GOT3 (cell line): ENCODE measurements at places on chromosomes 13 and 19.

- no peak for DNase-seq
These were observed 915 bp downstream of the SHC2 start for GRCh38 chr19:459724-460511.

GRCh38 chr13:30341815-30342570, 34.6 kb upstream of the KATNAL1 start:
- DNase-seq = peak; percentile 43

- no peak for DNase-seq
These were observed 15.4 kb upstream of the GTF3A start for GRCh38 chr13:27409013-27409412.

- no peak for DNase-seq
These were observed 5.9 kb downstream of the WIZ start for GRCh38 chr19:15443838-15444237.

DNA sequence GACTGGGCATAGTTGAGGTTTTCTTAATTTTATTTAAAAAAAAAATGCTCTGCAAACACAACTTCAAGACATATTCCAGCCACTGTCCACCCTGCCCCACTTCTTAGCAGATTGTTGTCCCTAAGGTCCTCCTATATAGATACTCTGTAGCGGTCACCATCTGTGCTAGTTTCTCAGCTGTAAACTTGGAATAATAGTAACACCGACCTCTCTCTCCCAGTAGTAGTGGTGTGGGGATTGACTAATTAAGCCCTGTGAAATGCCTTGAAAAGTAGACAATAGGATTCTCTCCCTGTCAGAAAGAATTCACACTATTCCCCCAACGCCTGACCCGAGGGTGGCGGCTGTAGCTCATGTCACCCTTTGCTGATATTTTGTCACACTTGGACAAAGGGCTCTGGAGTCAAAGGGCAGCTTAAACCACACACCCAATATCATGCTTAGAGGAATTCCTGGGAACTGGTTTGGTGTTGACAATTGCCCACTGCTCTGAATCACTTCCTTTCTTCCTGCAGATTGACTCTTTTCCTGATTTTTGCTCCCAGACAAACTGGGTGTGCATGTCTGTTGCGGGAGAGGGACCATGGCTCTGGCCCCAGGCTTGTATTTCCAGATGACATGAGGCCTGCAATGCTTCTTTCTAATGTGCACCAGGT, 9.2 kb upstream of the SERP2 start:
- DNase-seq = no peak

DNA sequence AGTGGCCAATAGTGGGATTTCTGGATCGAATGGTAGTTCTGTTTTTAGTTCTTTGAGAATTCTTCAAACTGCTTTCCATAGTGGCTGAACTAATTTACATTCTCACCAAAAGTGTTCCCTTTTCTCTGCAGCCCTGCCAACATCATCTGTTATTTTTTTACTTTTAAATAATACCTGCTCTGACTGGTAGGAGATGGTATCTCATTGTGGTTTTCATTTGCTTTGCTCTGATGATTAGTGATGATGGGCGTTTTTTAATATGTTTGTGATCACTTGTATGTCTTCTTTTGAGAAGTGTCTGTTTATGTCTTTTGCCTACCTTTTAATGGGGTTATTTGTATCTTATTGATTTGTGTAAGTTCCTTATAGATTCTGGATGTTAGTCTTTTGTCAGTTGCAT, 48.0 kb downstream of the RNASEH2B start:
- no peak for DNase-seq

GRCh38 chr13:25963674-25964073, 88.1 kb downstream of the SHISA2 start:
- no peak for DNase-seq

GRCh38 chr13:77337159-77337558, 10.3 kb upstream of the MYCBP2 start:
- no peak for DNase-seq

- no peak for DNase-seq
These were observed 91.0 kb upstream of the MYCBP2 start for GRCh38 chr13:77417897-77418296.

- no peak for DNase-seq
These were observed 71.5 kb downstream of the ZAR1L start for GRCh38 chr13:32243695-32244094.

- no peak for DNase-seq
These were observed 136.9 kb downstream of the USP12 start for GRCh38 chr13:27034678-27035111.

DNA sequence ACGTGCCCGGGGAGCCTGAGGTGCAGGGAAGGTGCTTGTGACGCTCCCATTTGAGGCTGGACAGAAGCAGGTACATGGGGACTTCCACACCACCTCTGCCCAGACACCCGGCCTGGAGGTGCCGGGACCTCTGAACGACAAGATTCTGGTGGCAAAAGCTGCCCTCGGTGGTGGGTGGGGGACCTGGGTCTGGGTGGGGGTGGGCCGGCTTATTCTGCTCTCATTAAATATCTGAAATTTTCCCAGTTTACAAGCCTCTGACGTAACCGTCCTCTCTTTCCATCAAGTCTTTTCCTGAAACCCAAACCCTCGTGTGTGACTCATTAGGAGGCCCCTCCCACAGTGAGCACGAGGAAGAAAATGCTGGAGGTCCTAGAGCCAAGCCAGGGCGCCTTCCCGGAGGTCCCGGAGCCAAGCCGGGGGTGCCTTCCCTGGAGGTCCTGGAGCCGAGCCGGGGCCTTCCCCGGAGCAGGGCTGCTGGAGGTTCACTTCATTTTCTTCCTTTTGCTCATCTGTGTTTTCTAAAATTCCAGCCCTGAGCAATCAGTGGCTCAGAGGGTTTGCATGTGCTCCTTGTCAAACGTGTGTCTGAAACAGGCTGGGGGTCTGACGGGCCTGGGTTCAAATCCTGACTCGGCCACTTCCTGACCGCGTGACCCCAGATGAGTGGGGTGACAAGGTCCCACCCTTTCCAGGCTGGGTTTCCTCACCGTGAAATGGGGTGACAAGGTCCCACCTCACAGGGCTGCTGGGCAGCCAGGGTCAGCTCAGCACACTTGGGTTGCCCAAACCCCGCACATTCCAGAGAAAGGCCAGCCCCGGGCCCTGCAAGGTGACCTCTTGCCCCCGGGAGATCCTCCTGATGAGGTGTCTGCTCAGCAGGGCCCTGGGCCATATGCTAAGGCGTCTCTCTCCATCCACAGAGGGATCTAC, 10.0 kb downstream of the CFD start:
- no peak for DNase-seq

DNA sequence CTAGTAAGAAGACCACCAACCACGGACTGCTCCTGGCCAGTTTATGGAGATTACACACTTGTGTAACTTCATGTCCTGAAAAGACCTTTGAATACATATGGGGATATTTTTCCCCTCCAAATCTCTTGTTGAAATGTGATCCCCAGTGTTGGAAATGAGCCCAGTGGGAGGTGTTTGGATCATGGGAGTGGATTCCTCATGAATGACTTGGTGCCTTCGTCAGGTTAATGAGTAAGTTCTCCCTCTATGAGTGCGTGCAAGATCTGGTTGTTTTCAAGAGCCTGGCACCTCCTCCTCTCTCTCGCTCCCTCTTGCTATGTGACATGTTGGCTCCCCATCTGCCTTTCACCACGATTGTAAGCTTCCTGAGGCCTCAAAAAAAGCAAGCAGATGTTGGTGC, 769.0 kb upstream of the SLITRK1 start:
- no peak for DNase-seq

DNA sequence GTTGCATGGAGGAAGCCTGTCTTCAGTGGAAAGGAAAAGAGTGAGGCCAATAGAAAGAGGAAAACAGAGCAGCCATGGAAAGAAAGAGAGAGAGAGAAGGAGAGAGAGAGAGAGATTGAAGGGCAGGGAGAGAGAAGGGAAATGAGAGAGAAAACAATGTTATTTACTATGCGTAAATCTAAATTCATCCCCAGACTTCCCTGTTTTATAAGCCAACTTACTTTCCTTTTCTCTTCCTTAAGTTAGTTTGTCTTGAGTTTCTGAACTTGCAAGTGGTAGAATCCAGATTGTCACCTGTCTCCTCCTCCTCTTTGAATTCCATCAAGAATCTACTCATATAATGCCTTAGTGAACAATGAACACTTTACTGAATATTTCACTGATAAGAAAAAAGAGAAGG, 16.8 kb upstream of the RCBTB2 start:
- no peak for DNase-seq

DNA sequence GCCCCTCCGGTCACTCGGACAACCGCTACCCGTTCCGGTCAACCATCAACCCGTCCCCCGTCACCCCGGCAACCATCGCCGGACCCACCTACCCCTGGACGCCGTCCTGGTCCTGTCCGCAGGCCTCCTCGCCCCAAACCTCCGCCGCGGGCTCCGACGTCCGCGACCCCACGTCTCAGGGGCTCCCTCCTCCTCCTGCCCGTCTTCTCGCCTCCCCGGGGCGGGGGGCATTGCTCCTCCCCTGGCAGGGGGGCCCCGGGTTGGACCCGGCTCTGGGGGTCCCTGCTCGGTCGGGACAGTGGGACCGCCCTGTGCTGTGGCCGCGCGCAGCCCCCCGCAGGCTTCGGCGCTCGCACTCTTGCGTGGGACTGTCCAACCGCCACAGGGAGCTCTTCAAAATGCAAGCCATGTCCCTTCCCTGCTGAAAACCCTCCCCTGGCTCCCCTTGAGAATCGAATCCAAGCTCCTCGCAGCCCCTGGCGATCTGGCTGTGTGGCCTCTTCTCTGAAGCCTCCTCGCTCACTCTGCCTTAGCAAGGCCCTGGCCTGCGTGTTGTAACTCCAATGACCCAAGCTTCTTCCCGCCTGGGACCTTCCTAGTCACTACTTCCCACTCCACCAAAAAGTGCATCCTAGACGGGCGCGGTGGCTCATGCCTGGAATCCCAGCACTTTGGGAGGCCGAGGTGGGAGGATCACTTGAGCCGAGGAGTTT, 8.4 kb downstream of the EPHX3 start:
- DNase-seq = no peak

GRCh38 chr13:110225609-110226574, 81.1 kb downstream of the COL4A1 start:
- DNase-seq = no peak

- no peak for DNase-seq
These were observed 32.1 kb downstream of the TSHZ3 start for GRCh38 chr19:31317093-31317492.

GRCh38 chr13:84843368-84843767, 955.9 kb downstream of the SLITRK6 start:
- no peak for DNase-seq

DNA sequence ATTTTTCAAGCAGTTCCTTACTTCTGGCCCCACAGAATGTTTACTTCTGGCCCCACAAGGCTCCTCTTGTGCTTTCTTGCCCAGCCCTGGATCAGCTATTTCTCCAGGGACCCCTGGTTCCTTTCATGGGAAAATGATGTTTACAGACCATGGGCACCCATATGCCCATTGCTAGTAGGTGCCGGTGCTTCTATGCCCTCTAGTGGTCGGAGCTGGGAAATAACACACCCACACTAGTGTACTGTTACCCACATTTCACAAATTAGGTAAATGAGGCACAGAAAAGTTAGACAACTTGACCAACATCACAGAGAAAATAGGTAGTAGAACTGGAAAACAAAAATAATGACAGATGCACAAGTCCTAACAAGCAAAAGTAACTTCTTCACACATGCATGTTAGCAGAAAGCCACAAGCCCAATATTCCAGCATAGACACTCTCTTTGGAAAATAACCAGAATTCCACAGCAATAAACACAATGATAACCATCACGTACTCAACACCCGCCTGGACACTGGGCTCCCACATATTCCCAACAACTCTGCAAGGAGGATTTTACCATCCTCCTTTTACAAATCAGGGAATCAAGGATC, 1.3 kb upstream of the CEACAM6 start:
- no peak for DNase-seq
